ENCODE measurements at places on chromosomes 16 and 17.

DNA sequence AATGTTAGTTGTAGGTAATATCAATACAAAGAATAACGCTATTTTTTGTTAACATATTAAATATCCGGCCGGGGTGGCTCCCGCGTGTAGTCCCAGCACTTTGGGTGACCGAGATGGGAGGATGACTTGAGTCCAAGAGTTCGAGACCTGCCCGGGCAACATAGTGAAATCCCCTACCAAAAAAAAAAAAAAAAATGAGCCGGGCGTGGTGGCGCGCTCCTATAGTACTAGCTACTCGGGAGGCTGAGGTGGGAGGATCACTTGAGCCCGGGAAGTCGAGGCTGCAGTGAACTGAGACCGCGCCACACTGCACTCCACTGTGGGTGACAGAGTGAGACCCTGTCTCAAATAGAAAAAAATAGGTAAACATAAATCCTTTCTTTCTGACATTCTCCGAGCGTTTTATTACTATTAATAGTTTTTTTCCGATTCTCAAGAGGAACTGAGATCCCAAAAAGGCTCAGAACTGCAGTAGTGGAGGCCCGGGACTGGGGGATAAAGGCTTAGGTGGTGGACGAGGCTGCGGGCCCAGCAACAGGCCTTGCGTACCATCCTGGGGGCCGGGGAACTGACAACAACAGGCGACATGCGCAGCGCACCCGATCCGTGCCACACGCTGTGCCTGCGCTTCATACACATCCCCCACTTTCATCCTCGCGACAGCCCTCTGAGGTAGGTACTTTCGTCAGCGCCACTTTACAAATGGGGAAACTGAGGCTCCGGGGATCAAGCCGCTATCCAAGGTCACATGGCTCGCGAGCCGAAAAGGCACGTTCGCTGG is 919 bp downstream of the N4BP1 start:
- DNase-seq, result no peak

- no peak for DNase-seq
Observed at GRCh38 chr17:43383826-43384475, 14.8 kb upstream of the ARL4D start.

DNA sequence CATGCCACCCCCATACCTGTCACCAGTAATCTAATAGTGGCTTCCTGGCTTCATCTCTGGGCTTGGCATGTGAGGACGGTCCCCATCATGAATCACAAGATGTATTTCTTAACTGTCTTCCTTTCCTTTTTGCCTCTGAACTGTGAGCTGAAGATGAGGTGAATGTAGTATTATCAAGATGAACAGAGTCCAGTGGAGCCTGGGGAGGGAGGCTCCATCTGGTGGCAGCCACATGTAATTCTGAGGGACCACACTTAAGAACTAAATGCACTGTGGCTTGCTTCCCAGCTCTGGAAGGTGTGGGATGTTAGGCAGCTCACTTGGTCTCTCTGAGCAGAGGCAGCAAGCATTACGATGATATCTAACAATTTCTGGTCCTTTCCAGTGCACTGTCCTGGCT is 354.9 kb upstream of the ASIC2 start:
- DNase-seq, result no peak

- DNase-seq, result peak; percentile 58
Observed at GRCh38 chr17:47615766-47616424, 33.8 kb upstream of the KPNB1 start.

GRCh38 chr16:4618645-4619418 is 4.1 kb upstream of the UBALD1 start:
- DNase-seq, result no peak

DNA sequence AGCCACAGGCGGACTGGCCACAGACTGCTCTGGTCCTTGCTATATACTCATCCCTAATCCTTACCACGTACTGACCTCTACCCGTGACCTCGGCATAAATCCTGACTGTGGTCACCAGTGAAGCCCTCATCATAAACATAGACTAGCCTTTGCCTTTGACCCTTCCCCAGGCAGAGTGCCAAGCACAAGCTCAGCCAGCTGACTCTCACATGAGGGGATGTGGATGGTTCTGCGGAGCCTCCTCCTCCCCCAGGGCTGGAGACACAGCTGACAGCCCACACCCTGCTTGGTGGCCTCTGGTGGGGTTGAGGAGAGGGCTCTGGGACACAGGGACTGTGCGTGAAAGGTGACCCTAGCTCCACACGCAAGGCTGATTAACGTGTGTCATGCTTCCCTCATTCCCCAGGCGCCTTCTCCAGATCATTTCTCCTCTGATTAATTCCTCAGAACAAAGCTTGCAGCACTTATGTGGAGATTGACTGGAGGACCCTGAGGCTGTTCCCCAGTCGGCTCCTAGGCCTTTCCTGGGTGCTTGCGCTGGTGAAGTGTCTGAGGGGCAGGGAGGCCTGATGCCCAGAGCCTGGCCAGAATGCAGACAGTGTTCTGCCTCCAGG is 241.5 kb upstream of the NLRP1 start:
- DNase-seq, result peak; percentile 94

GRCh38 chr17:66177048-66177447 is 14.9 kb downstream of the CEP112 start:
- DNase-seq, result no peak

GRCh38 chr17:78896091-78896833 is 6.7 kb downstream of the CEP295NL start:
- DNase-seq, result no peak

GRCh38 chr16:10280262-10281170 is 98.3 kb upstream of the GRIN2A start:
- DNase-seq, result no peak

GRCh38 chr16:81860287-81861266 is 81.5 kb downstream of the PLCG2 start:
- no peak for DNase-seq

- DNase-seq, result no peak
Observed at GRCh38 chr16:24999856-25000461, 15.2 kb downstream of the ARHGAP17 start.

DNA sequence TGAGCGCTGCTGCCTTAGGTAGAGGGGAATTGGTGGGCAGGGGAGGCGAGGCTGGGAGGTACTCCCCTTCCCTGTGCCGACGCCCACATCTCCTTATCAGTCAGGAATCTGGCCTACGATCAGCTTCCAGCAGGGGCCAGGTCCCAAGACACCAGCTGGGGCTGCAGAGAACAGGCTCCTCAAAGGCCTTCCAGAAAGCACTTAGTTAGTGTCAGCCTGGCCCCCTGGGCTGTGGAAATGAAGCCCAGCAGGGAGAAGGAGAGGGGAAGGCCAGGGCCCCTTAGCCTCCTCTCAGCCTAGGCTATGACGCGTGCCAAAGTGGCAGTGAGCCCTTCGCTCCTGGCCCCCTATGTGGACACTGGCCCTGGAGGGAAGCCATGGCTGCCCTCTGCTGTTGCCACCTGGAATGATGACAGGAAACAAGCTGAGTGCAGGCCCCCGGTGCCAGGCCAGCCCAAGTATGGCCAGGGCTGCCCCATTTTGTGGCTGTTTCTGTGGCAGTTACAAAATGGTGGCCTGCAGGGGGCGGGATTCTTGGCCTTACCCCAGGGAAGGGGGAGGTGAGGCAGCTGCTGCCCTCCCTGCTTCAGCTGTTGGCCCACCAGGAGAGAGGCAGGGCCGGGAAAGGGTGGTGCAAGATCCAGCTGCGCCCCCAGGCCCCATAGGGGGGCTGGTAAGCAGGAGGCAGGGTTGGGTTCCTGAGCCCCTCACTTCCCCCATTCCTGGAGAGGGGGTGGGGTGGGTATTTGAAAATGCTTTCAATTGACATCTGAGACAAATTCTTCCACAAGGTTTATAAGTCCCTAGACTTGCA is 11.3 kb downstream of the TBX4 start:
- no peak for DNase-seq

DNA sequence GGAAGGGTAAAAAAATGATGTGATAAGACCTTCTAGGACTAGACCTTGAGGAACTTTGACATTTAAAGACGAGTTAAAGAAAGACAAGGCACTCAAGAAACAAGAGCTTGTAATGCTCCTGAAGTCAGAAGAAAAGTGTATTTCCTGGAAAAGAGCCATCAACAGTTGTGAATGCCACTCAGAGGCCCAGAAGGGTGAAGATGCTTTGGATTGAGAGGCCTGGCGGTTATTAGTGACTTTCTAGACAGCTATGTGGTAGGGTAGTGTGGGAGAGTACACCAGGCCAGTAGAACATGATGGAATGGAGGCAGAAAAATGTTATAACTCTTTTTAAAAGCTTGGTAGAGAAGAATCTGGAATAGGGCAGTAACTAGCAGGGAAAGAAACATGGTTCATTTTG is 34.1 kb upstream of the ANKFN1 start:
- no peak for DNase-seq

DNA sequence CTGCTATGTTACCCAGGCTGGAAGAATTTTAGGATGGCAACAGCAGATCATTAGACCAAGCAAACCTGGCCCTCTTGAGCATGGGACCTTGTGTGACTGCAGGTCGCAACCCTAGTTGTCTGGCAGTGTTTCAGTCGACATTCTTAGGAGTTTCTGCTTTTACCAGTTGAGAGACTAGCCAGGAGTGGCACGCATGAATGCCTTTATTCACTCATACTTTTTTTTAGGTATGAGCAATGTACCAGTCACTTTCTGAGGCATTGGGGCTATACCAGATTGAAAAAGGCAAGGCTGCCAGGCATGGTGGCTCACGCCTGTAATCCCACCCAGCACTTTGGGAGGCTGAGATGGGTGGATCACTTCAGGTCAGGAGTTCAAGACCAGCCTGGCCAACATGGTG is 28.2 kb upstream of the HAS3 start:
- peak; percentile 99 for DNase-seq

- DNase-seq, result no peak
Observed at GRCh38 chr16:78697426-78697825, 598.0 kb downstream of the WWOX start.

- peak; percentile 64 for DNase-seq
Observed at GRCh38 chr17:11182430-11182829, 58.6 kb upstream of the SHISA6 start.

DNA sequence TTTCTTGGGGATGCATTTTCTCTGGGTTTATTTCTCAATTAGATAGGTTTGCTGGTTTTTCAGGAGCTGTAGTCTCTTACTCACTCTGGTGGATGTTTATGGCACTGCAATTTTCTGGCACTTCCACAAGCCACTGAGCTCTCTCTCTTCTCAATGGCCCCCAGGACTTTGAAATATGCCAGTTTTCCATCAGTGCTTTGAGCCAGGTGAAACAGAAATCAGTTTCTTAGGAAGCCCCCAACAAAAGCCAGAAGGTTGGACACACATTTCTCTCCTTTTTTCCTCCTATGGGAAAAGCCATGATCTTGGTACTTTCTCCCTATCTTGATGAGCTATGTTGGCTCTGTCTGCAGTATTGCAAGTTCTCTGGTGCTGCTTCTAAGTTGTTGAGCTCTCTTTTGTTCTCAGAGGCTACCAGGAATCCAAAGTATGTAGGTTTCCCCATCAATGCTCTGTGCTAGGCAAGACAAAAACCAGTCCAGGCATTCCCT is 90.7 kb upstream of the SMIM36 start:
- DNase-seq, result no peak

DNA sequence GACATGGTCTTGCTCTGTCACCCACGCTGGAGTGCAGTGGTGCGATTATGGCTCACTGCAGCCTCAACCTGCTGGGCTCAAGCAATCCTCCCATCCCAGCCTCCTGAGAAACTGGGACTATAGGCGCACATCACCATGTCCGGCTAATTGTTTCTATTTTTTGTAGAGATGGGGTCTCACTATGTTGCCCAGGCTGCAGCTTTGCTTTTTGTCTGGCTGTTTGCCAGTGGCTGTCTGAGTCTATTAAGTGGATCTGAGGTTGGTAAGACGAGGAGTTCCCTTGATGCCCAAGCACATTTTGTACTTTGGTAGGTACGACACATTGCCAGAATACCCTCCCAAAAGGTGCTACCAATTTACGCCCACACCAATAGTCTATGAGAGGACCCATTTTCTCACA is 5.1 kb downstream of the TBX21 start:
- no peak for DNase-seq

GRCh38 chr16:89880477-89881367 is 7.3 kb downstream of the TCF25 start:
- DNase-seq, result no peak

GRCh38 chr16:89279666-89280481 is 62.4 kb downstream of the ZNF778 start:
- DNase-seq, result no peak

DNA sequence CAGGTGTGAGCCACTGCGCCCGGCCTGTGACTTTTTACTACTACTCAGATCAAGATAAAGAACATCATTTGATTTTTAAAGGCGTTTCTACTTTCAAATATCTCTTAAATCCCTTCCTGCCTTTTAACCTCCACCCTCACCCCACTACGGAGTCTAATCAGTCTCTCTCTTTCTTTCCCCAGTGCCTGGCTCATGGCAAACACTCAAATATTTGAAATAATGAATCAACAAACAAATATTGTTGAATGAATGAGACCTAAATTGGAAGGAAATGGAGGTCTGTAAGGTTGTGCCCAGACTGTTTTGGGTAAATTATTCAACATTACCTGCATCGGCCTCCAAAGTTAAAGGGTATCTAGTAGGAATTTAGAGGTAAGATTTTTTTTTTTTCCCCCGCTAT is 14.7 kb downstream of the COPZ2 start:
- DNase-seq, result no peak

GRCh38 chr17:72901657-72902056 is 190.8 kb downstream of the SLC39A11 start:
- DNase-seq, result no peak

- DNase-seq, result peak; percentile 21
Observed at GRCh38 chr17:32142857-32143526, 690 bp downstream of the RHOT1 start.

DNA sequence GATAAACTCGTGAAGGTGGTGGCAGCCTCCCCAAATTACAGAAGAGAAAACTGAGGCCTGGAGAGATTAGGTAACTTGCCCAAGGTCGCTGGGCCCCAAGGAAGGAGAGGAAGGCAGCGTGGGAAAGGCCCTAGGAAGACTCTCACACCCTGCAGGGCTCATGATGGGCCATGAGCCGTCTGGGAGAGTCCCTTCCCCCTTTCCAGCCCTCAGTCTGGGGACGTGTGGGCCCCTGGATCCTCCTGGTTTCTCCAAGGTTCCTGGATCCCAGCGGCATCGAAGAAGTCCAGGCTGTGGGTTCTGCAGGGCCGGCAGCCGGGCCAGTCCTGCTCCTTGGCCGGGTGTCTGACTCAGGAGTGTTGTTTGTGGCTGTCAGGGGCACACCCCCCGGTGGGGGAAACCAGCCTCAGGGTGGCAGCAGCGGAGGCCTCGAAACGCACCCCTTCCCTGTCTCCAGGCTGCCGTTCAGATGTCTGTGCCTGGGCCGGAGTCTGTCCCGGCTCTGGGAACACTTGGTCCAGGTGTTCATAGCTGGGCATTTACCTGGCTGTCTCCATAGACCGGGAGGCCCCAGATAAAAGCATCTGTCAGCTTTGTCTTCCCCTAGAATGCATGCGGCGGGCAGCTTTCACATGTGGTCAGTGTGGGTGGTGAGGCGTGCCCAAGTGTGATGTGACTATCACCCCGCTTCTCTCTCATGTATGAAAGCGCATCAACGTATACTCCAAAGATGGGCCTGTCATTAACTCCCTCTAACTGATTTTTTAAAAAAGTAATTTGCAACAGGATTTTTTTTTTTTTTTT is 3.7 kb upstream of the RAP1GAP2 start:
- DNase-seq, result no peak

- no peak for DNase-seq
Observed at GRCh38 chr16:55379876-55380390, 55.9 kb downstream of the IRX6 start.

- no peak for DNase-seq
Observed at GRCh38 chr17:68684949-68685357, 83.8 kb upstream of the FAM20A start.

GRCh38 chr16:4500272-4500671 is 24.1 kb downstream of the HMOX2 start:
- peak; percentile 78 for DNase-seq

- DNase-seq, result peak; percentile 85
Observed at GRCh38 chr17:40322358-40323315, 13.7 kb downstream of the RARA start.

- no peak for DNase-seq
Observed at GRCh38 chr17:36495076-36495578, 8.6 kb downstream of the ZNHIT3 start.
